ENCODE measurements at places on chromosomes 6 and 20. TPM values are rescaled to one million over a fixed set of nuclear protein-coding genes. Genes with fewer than 3 reads are reported as not detected.

MCHR2 gene
- not detected for total RNA-seq

SPATS1 gene
- not detected for total RNA-seq

DNA sequence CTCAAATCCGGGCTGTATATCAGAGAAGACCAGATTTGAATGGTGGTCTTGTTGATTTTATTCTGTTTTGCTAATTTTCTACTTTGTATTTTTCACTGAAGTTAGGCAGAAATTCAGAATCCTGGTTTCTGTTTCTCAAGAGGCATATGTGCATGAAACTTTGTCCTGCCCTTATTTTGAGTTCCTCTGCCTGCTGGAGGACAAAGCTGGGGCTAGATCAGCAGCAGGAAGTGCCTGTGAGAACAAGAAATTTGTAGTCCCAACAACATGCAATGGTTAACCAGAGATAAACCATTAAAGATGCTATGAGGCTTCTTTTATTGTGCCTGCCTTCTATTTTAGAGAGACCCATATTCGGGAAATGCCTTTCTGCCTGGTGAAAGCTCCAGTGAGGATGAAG is 37.1 kb downstream of the BEND6 start:
- DNase-seq, result no peak

GRCh38 chr6:111411978-111412566 is 70.9 kb downstream of the REV3L start:
- DNase-seq, result no peak

GRCh38 chr20:34549929-34550305 is 8.6 kb upstream of the MAP1LC3A start:
- no peak for DNase-seq

ANKRD6 gene
- 1.6 TPM for total RNA-seq
